Stimulated activated CD4-positive, alpha-beta T cell treated with anti-CD3 and anti-CD28 coated beads, Interleukin-2, amount 100 ng/mL, for 4 hours (primary cell): ENCODE measurements at places on chromosomes 6 and 20.

- no peak for DNase-seq
Measured at GRCh38 chr6:32244270-32244669, 20.4 kb upstream of the NOTCH4 start.

DNA sequence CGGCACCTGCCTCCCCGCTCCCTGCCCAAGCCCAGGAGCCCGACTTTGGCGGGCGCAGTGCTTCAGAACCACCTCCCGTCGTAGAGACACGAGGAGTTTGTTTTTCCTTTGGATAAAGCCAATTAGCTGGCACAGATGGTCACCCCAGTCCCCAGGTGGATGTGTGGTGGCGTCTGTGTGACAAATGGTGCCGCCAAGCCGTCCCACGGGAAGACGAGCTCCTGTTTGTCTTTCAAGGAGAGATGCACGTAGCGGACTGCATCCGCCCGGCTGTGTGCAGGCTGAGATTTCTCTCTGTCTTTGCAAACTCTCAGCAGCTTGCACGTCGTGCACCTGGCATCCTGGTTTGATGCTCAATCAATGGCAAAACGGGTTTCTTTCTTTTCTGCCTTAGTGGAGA lies 16.1 kb upstream of the MRGBP start:
- DNase-seq, result no peak

GRCh38 chr6:145733810-145734209 lies 1.5 kb downstream of the EPM2A start:
- DNase-seq, result no peak

- DNase-seq, result no peak
Measured at GRCh38 chr6:32679492-32679891, 13.0 kb upstream of the HLA-DQB1 start.

DNA sequence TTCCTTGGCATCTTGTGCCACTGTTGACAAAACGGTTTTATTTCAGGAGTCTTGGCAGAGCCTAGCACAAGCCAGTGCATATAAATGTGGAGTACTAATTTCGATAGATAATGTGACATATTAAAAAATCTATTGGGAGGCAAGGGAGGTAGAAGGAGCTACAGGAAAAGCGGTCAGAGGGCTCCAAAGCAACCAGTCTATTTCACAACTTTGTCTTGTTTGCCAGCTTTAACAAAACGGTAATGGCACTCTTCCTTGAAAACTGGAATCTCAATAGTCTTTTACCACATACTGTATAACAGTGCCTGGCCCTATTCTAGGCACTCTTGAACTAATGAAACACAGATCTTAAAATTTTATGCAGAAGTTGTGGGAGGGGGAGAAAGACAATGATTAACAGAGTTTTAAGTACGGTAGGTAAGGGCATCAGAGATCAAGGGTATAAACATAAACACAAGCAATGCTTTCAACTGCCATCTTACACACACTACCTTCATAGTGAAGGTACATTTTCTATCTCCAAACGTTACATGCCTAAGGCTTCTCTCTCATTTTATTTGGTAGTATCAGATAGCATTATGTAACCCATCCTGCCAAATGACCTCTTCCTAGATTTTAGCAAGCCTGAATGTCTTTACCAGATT lies 33.5 kb upstream of the SYNCRIP start:
- no peak for DNase-seq

DNA sequence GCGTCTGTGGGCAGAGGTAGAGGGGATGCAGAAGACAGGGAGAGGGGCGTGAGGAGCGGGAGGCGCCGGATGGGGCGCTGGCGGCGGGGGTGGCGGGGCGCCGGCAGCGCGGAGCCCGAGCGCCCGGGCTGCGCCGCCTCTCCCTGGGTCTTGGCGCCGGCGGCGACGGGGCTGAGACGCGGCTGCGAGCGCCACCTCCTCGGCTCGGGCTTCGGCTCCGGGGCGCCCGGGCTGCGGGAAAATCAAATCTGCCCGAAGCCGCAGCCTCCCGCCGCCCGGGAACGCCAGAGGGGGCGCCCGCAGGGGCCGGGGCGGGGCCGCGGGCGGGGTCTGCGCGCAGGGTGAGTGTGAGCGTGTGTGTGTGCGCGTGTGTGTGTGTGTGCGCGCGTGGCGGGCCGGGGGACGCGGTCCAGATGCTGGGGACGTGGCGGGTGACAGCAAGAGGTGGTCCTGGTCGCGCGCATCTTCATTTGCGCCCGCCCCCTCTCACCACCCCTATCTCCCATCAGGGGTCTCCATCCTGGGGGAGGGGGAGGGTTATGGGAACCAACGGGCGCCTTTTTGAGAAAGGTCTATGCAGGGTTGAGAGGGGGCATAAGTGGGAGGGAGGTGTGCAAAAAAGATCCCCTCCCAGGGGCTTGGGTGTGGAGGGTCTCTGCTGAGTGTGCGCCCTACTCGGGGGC lies 646 bp upstream of the CPNE5 start:
- DNase-seq, result peak; percentile 24

GRCh38 chr6:93550551-93551276 lies 131.4 kb upstream of the EPHA7 start:
- DNase-seq, result no peak

DNA sequence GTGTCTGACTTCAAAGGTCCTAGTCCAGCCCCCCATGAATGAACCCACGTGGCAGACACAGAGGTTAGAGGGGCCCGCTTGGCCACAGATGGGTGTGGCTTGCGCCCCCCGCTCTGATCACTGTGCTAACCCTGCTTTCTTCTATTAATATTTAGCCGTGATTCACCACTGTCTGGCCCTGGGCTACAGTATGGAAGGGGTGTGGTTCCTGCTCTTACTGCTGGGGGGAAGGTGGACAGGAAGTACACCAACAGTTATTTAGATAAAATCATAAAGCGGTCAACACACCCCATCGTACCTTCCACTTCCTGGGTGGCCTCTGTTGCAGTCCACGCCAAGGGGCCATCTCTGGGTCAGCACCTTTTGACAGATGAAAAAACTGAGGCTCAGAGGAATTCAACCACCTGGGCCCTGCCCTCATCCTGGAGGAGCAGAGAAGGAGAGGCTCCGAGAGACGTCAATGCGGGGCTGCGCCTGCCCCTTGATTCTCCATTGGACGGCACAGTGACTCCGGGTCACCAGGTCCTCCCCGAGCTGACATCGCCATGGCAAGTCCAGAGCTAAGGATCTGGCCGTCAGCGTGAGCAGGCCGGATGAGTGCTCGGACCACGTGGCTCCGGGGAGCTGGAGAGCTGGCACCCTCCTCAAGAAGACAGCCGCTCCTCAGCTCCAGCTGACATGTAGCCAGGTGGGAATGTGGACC lies 206.3 kb downstream of the PREX1 start:
- DNase-seq, result no peak

DNA sequence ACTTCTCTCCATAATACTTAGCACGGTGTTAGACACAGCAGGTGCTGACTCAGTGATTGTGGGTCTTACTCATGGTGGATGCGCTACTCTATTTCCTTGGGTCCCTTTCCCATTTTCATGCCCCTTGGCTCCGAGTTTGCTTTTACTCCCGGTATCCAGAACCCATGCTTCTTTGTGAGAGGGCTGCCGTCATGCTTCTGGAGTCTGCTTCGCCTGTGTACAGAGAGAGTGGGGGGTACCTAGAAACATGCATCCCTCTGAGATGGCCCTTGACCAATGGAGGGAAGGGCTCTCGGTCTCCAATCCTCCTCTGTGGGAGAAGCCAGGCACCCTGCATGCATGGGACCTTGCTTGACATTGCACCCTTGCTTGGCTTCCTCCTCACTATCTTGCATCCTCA lies 160.4 kb downstream of the NRN1 start:
- DNase-seq, result no peak

DNA sequence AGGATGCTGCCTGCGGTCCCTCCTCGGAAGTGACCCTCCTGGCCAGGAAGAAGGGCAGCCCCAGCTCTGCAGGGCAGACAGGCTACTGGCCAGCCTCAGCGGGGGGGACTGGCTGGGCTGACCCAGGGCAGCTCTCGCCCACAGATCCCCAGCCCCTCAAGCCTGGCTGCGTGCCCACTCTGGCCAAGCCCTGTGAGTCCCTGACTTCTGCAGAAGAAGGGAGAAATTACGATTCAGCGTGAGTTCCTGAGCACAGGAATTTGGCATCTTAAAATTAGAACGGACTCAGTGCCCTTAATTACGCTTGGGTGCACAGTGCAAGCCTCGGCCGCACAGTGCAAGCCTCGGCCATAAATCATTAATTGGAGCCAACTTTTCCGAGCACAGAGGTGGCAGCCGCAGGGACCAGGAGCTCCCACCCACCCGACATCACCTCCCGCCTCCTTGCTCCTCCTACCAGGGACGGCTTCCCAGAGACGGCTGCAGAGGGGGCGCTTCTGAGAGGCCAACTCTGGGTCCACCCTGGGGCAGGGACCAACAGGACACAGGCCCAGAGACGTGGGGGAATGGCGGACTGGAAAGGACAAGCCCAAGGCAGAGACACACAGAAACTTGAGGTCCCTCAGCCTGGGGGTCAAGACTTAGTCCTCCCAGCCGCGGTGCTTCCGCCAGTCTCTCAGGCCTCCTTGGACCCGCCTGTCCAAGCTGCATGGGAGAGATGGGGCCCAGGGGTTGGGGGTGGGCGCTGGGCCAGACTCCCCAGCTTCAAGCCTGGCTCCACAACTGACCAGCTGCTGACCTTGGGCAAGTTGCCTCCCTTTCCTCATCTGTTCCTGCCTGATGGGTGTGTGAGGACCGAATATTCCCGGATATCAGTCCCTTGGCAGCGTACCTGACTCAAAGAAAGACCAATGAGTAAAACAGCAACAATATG lies 165.4 kb downstream of the TAF4 start:
- DNase-seq, result no peak

GRCh38 chr6:117380298-117380697 lies 45.4 kb downstream of the ROS1 start:
- no peak for DNase-seq

DNA sequence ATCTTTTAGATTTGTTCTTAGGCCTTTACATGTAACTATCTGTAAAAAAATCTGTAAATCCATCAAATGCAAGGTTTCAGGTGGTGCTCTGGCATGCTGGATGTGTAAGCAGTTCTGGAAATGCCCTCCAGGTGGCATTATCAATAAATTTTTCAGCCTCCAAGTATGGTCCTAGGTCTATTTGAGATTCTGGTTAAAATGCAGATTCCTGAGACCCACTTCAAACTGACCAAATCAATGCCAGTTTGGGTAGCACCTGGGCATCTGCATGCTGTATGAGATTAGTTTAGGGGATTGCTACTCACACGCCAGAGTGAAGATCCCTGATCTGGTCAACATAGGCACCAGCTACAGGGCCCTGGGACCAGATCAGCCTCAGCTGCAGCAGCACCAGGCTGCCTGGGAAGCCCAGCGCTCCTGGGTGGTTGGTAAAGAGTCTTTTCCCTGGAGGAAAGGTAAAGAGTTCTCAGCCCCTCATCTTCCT lies 507.3 kb upstream of the CITED2 start:
- DNase-seq, result no peak

- DNase-seq, result no peak
Measured at GRCh38 chr6:50846144-50846851, 27.6 kb downstream of the TFAP2B start.

- DNase-seq, result no peak
Measured at GRCh38 chr20:36493801-36494114, 47.6 kb upstream of the MYL9 start.

- DNase-seq, result no peak
Measured at GRCh38 chr6:79028641-79029314, 49.3 kb downstream of the PHIP start.

GRCh38 chr6:13101985-13102384 lies 226.4 kb downstream of the TBC1D7 start:
- DNase-seq, result no peak

DNA sequence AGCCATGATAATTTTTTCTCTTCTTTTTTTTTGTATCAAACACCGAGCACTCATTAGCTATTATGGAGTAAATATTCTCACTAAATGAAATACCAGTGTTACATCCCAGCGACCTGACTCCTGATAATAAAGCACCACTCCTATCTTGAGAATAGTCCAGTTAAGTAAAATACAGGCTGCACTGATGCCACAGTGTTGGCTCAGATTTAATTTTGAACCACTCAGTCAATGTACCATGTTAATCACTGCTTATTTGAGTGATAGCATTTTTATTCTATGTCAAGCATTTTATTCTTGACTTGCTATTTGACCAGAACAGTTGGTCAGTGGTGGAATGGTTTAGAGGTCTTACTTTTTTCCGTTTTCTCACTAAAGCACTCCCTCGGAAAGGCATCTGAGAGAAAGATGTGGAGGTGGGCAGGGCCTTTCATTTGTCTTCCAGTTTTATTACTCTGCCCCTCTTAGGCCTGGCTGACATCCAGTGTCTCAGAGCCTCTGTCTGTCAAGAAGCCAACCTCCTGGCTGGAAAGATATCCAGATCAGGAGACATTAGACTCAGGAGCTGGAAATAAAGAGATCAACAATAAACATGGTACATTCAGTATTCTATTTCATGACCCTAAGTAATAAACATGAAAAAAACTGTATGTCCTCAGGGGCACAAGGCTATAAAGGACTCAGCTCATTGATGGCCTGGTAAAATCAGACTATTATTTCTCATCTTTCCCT lies 457.8 kb downstream of the EPM2A start:
- DNase-seq, result no peak

GRCh38 chr20:1707588-1708449 lies 50.2 kb upstream of the SIRPG start:
- no peak for DNase-seq

- DNase-seq, result no peak
Measured at GRCh38 chr6:65728879-65729479, 22.0 kb upstream of the EYS start.

DNA sequence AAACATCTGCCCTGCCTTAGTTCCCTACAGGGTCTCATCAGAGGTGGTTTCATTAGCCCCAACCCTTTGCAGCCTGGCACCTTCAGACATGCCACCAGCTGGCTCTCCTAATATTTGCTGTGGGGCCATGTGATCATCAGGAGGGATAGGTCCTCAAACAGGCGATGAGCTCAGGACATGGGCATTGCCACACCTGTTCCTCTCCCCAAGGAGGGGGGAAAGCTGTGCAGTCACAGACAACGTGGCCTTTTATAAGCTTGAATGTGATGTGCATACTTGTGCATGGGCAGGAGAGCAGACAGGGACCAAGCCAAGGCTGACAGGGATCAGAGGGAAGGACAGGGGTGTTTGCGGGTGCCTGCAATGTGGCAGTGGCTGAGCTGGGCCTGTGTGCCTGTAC lies 78.8 kb upstream of the ZNFX1 start:
- DNase-seq, result no peak

DNA sequence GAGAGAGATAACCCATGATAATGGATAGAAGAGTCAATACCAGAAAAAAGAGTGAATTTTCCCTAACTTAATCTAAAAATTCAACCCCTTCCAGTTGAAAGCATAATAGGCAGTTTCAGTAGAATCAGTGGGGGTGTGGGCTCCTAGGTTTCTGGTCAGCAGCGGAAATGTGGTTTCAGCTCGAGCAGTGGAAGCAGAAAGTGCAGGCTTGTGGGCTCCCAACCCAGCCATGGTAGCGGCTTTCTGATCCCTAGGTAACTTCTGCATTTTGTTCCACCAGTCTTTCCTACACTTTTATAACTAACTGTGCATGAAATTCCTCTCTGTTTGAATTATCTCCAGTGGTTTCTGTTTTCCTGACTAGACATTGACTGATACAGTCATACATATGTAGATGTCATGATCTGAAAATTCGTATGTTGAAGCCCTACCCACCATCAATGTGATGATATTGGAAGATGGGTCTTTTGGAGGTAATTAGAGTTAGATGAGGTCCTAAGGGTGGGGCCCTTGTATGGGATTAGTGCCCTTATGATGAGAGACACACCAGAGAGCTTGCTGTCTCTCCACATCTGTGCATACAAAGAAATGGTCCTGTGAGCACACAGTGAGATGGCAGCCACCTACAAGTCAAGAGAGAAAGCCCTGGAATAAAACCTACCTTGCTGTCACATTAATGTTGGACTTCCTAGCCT lies 6.5 kb upstream of the DDO start:
- DNase-seq, result no peak

- DNase-seq, result no peak
Measured at GRCh38 chr6:160227038-160227768, 31.4 kb downstream of the SLC22A2 start.
